ENCODE measurements at places on chromosomes 1 and 21. TPM values are rescaled to one million over a fixed set of nuclear protein-coding genes. Genes with fewer than 3 reads are reported as not detected.

Gene CLCA4
- total RNA-seq: not detected

Gene FBXO2
- total RNA-seq: 1.6 TPM

Gene OR2T33
- total RNA-seq: not detected

Gene OR10J5
- total RNA-seq: not detected

Gene MIB2
- total RNA-seq: 84.4 TPM

Gene HCN3
- 7.3 TPM for total RNA-seq

Gene UBE2U
- total RNA-seq: not detected

Gene OR2T11
- total RNA-seq: not detected

Gene SELL
- total RNA-seq: 0.82 TPM

Gene SPRR2F
- not detected for total RNA-seq

Gene OXCT2
- 0.36 TPM for total RNA-seq

Gene PKLR
- total RNA-seq: not detected

Gene CD34
- total RNA-seq: 277 TPM

Gene RIPK4
- 9.6 TPM for total RNA-seq

Gene TMEM82
- not detected for total RNA-seq

Gene CRYAA
- not detected for total RNA-seq

Gene FMN2
- 2.6 TPM for total RNA-seq

Gene CIART
- total RNA-seq: 9.1 TPM

Gene EFNA1
- 413 TPM for total RNA-seq

Gene TRAF3IP3
- not detected for total RNA-seq

Gene CHIT1
- total RNA-seq: not detected

Gene OR10Z1
- total RNA-seq: not detected

Gene LIN28A
- 107 TPM for total RNA-seq

Gene KRTAP20-4
- total RNA-seq: not detected

Measured in endothelial cell (in vitro differentiated cells).